ENCODE measurements at places on chromosomes 4 and X.

- DNase-seq, result no peak
Measured at GRCh38 chr4:33996075-33996718, 2248.1 kb downstream of the ARAP2 start.

DNA sequence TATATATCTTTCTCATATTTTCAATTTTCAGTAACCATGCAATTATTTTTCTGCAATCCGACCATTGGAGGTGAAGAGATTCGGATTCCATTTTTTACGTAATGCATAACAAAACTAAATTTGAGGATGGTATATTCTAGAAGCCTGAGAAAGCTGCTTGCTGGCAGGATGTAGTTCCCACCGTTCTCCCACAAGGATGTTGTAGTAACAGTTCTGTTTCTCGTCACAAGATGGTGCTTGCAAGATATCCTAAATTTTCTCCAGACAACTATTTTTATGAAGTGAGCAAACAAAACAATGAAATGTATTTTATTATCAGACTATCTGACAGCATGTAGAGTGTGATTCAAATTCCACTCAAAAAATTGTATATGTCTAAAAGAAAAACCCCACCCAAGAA, 10.7 kb downstream of the PWWP3B start:
- no peak for DNase-seq

GRCh38 chr4:37892641-37893040, 1.8 kb downstream of the TBC1D1 start:
- peak; percentile 28 for DNase-seq

GRCh38 chrX:101287402-101287801, 3.7 kb downstream of the TAF7L start:
- no peak for DNase-seq

GRCh38 chr4:171599628-171600027, 213.6 kb upstream of the GALNTL6 start:
- no peak for DNase-seq

- no peak for DNase-seq
Measured at GRCh38 chr4:9924750-9925149, 96.5 kb downstream of the SLC2A9 start.

DNA sequence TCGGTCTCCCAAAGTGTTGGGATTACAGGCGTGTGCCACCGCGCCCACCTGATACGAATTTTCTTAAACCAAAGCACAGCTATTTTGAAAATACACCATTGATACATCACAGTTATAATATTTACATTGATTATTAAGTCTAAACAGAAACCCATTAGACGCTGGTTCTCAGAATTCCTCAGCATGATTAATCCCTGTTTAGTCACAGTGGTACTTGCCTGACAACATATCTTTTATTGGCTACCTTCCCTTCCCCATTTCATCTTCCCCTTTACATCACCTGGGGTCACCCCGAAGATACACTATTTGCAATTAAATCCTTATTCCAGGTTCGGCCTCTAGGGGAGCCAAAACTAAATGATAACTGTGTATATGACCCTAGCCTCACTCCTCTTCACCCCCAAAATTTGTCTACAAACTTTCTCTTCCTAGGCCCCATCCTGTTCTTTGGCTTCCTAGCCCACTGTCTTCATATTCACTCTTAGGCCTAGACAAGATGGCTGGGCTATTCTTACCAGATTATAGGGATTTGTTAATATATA, 36.8 kb upstream of the IL1RAPL1 start:
- no peak for DNase-seq

DNA sequence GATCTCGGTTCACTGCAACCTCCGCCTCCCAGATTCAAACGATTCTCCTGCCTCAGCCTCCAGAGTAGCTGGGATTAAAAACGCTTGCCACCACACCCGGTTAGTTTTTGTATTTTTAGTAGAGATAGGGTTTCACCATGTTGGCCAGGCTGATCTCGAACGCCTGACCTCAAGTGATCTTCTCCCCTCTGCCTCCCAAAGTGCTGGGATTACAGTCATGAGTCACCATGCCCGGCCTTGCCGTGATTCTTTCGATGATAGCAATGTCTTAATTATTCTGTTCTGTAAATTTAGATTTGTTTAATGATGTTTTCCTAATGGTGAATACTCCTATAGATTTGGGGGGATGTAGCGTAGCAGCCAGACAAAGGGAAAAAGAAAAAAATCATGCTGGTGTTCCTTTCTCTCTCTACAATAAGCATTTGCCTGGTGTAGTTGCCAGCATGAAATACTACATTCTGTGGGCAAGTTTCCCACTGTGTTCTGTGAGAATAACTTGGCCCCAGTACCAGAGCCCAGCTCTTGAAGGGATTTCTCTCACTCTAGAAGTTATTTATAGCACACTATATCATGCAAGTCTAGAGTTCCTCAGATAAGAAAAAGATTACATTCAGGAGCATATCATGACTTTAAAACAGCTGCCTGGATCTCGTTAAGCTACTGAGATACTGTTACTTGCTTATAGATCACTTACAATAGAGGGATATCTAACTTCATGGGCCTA, 15.4 kb downstream of the NIPAL1 start:
- DNase-seq, result no peak

DNA sequence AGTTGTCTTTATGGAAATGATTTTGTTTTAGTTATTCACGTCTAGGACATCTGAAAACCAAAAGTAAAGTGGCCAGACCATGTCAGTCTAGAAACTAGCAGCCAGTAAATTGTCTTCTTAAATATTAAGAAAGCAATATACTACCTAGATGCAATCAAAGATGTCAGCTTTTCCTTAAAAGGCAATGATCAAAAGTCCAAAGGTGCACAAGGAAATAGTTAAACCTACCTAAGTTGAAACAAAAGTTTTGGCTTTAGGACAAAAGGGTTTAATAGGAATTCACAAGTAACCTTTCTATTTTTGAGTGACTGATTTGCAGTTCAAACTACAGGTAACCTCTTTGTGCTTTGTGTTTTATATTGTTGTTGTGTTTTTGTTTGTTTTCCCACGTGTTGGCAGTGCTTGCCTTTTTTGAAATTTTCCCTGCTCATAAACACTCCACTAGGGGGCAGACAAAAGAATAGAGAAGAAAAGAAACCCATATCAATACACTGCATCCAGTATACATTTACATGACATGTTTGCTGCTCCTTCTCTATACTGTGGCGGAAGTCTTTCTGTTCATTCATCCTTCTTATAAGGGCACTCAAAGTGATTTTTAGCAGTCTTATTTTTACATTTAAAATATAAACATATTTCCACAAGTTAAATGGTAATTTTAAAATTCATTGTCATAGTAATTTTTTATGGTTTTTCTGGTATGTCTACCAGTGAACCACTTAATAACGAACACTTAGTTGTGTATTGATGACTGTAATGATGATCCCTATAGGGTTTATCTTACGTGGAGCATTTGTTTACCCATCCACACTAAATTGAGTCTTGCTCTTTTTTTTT, 62.7 kb downstream of the GAB1 start:
- no peak for DNase-seq

GRCh38 chr4:98653890-98654867, 4.2 kb downstream of the TSPAN5 start:
- no peak for DNase-seq

GRCh38 chr4:3829956-3830773, 64.0 kb downstream of the ADRA2C start:
- DNase-seq, result no peak

DNA sequence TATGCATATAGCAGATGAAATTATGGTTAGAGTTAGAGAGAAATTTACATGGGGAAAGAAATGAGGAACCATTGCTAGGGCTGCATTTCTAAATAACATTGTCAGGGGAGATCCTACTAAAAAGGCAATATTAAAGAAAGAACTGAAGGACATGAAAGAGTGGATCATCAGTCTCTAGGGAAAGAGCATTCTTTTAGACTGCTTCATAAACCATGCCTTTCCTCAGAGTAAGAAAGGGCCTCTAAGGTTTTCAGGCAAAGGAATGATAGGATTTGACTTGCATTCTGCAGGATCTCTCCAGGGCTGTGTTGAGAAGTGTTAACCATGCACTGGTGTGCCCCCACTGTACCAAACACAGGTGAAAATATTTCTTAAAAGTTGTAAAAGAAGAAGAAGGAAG, 385.4 kb upstream of the MAD2L1 start:
- no peak for DNase-seq

DNA sequence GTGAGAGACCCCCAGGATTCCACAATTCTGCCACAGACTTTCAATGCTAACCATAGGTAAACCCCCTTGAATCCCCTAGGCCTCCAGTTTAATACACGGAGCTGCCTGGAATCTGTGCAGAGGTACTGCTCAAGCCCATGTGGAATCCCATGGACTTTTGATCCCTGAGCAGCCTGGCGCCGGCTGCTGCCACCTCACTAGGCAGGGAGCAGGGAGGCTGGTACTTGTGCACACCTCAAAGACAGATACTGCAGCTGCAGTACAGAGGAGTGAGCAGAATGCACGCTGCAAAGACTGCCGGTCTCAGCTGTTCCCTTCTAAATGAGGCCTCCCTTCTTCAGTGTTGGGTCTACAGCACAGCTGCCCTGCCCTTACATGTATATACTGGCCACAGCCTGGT, 79.4 kb downstream of the RPS6KA6 start:
- no peak for DNase-seq

- DNase-seq, result no peak
Measured at GRCh38 chrX:46117234-46117633, 428.0 kb downstream of the ZNF674 start.

DNA sequence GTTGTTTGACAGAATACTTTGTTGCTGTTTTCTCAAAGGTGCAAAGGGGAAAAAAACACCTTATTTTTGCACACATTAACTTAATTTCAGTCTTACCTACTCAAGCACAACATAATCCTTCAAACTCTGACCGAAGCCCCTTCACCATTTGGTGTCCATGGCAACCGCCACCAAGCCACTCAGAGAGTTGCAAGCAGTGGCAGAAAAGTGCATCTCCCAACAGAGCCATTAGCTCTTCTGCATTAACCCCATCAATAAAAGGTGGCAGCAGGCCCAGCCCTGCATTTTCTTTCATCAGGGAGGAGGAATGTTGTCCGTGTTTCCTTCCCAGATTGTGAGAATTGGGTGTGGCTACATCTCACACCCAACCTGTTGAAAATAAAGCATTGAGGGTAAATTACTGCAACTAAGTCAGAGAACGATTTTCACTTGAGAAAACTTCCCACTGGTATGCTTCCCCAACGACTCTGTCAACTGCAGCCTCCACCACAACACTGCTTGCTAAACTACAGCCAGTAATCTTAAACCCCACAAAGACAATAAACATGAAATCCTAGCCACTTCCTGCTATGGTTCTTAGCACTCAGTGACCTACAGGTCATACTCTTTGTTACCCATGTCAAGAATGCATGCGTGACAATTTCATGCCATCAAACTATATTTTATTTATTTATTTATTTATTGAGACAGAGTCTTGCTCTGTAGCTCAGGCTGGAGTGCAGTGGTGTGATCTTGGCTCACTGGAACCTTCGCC, 154.0 kb downstream of the GRIA3 start:
- DNase-seq, result no peak

DNA sequence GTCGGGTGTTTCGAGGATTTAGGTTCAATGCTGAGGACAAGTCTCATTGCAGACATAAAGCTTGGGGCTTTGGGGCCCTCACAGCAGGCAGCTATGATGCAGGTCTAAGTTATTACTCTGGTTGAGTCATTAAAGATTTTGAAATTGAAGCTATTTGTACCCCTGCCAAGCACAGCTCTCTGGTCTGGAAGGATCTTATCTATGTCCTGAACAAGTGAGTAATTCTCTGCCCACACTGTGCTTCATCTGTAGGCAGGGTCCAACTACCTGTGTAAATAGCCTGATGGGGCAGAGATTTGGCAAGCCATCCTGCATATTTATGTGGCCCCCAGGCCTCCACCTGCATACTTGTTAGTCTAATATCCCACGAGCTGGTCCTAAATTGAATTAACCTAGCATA, 41.4 kb upstream of the MAGEA4 start:
- no peak for DNase-seq

- no peak for DNase-seq
Measured at GRCh38 chr4:94598758-94599157, 147.0 kb downstream of the PDLIM5 start.

DNA sequence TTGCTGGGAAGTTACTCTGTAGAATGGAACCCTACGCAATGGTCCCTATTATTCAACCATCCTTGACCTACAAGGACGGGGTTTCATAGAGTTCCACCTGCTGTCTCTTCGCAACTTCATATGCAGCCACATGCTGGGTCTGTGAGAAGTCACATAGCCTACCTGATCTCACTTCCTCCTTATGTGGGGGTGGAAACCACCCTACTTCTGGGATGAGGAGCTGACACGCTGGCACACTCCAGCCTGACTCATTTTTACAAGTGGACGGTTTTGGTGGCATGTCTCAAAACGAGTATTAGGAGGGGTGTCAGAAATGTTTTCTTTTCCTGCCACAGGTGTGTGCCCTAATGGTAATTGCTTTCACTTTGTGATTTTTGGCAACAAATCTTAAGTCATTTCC, 36.8 kb upstream of the ARSD start:
- DNase-seq, result no peak

- no peak for DNase-seq
Measured at GRCh38 chr4:17765514-17766286, 15.7 kb downstream of the FAM184B start.

GRCh38 chr4:95478679-95479078, 70.1 kb downstream of the UNC5C start:
- DNase-seq, result no peak

GRCh38 chr4:151473521-151474097, 64.6 kb downstream of the FHIP1A start:
- DNase-seq, result no peak
